ENCODE measurements at places on chromosomes 5 and 9. TPM values are rescaled to one million over a fixed set of nuclear protein-coding genes. Genes with fewer than 3 reads are reported as not detected.

FGFR4 gene
- total RNA-seq = 2.7 TPM

SEMA6A gene
- 37.1 TPM for total RNA-seq

RANBP3L gene
- 9.6 TPM for total RNA-seq

SPINK4 gene
- not detected for total RNA-seq

LCN12 gene
- total RNA-seq = 0.74 TPM

PCDHB3 gene
- total RNA-seq = 9.8 TPM

ZNF454 gene
- 15.0 TPM for total RNA-seq

PTGES gene
- 2.0 TPM for total RNA-seq

ARID3C gene
- total RNA-seq = not detected

THBS4 gene
- total RNA-seq = 1.2 TPM

CRB2 gene
- total RNA-seq = 5.4 TPM

TSPAN17 gene
- 21.4 TPM for total RNA-seq

HEMGN gene
- 2.2 TPM for total RNA-seq

NUTM2G gene
- total RNA-seq = not detected

PCDHA1 gene
- total RNA-seq = 6.6 TPM

ADRA1B gene
- total RNA-seq = 0.74 TPM

C1QTNF2 gene
- total RNA-seq = 1.7 TPM

SPATA31D4 gene
- not detected for total RNA-seq

KLF4 gene
- total RNA-seq = 3.2 TPM

INSL4 gene
- not detected for total RNA-seq

FAM240B gene
- total RNA-seq = not detected

PHF24 gene
- 25.6 TPM for total RNA-seq

IL12B gene
- not detected for total RNA-seq

AGXT2 gene
- total RNA-seq = not detected

WNT8A gene
- under 0.01 TPM for total RNA-seq

CDH9 gene
- 10.3 TPM for total RNA-seq

QRFP gene
- total RNA-seq = not detected

ORM2 gene
- total RNA-seq = not detected

SCAI gene
- 54.3 TPM for total RNA-seq

IL17B gene
- total RNA-seq = not detected

PDCD1LG2 gene
- total RNA-seq = 0.25 TPM

BSPRY gene
- 0.25 TPM for total RNA-seq

PCDHGA7 gene
- 8.1 TPM for total RNA-seq

FSTL4 gene
- total RNA-seq = 0.98 TPM

SLCO6A1 gene
- total RNA-seq = 0.25 TPM

FOXD4L3 gene
- total RNA-seq = not detected

FCN2 gene
- total RNA-seq = not detected

WDR38 gene
- 0.25 TPM for total RNA-seq

CXXC5 gene
- total RNA-seq = 33.4 TPM

ASPN gene
- total RNA-seq = 5.9 TPM

CD74 gene
- total RNA-seq = 2.5 TPM

IFNK gene
- total RNA-seq = not detected

TIGD6 gene
- 2.7 TPM for total RNA-seq

SH3RF2 gene
- total RNA-seq = 0.25 TPM

FAM81B gene
- total RNA-seq = 0.25 TPM

IRX1 gene
- total RNA-seq = 0.25 TPM

NR6A1 gene
- 1.2 TPM for total RNA-seq

RASEF gene
- 0.25 TPM for total RNA-seq

MSX2 gene
- total RNA-seq = not detected

All from temporal lobe (tissue), 4 donors.